HS-5 (cell line): ENCODE measurements at places on chromosomes 12 and 14.

- no peak for DNase-seq
Measured at GRCh38 chr12:39587225-39587624, 32.4 kb downstream of the ABCD2 start.

DNA sequence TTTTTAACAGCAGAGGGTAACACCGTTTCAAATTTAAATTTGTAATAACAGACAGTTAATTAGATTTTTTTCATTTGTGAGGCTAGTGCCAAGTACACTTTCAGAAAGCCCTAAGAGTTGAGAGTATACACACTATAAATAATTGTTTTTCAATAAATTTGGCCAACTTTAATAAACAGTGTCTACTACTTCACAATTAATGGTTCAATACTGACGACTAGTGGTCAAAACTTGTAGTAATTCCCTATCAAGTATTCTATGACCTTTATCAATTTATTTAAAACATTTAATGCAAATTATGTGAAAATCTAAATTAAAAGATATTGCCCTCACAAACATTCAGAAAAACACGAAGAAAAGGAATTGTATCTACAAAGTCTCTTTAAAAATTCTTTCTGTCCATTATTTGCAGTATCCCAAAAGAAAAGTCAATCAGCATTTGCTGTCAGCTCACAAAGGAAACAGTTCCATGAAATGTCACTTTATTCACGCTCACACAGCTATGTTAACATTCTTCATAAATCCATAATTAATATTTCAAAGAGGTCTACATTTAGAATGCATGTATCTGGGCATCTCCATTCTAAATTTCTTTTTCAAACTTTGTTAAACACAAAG lies 91.2 kb downstream of the CEP128 start:
- peak; percentile 20 for DNase-seq

DNA sequence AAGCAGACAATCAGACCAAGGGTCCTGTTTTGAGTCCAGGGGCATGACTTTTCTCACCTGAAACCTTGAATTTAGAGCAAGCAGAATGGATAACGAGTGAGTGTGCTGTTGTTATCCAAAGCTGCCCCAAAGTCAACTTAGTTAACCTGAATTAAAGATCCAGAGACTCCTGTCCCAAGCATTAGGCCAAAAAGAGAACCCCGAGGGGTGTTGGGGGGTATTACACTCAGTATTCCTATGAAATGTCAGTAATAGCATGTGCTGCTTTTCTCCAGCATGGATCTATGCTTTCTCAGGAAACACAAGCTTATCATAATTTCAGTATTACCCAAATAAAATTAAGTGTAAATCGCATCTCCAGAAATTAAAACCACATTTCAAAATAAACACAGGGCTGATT lies 19.0 kb downstream of the EIF4B start:
- DNase-seq = no peak

- DNase-seq = no peak
Measured at GRCh38 chr14:87060405-87060804, 932.6 kb downstream of the GALC start.

- no peak for DNase-seq
Measured at GRCh38 chr14:90201344-90201743, 55.0 kb upstream of the PSMC1 start.

- no peak for DNase-seq
Measured at GRCh38 chr12:40874868-40875267, 182.6 kb downstream of the CNTN1 start.

GRCh38 chr14:95125221-95125620 lies 32.1 kb downstream of the DICER1 start:
- no peak for DNase-seq
